Psoas muscle (tissue), 8 donors: ENCODE measurements at places on chromosomes 11 and 22. TPM values are rescaled to one million over a fixed set of nuclear protein-coding genes. Genes with fewer than 3 reads are reported as not detected.

DNA sequence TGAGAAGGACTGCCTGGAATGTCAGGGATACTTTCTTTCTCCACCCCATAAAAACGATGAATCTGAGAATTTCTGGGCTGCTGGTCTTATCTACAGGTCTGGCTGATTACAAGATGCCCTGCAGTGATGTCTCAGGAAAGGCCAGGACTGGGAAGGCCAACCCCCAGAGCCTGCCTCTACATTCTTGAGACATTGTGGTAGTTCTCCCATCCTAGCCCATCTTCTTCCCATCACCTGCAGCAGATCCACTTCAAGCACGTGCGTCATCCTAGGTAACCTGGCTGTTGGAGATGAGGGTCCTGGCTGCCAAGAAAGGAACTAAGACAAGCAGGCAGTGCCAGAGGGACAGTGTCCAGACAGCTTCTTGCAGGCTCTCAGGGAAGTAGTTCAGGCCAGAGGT, 44.1 kb upstream of the E2F8 start:
- no peak for DNase-seq
- no peak overlapping the region for H3K27ac ChIP-seq
- no peaks in the 10 kb centered on the region for H3K4me1 ChIP-seq

DNA sequence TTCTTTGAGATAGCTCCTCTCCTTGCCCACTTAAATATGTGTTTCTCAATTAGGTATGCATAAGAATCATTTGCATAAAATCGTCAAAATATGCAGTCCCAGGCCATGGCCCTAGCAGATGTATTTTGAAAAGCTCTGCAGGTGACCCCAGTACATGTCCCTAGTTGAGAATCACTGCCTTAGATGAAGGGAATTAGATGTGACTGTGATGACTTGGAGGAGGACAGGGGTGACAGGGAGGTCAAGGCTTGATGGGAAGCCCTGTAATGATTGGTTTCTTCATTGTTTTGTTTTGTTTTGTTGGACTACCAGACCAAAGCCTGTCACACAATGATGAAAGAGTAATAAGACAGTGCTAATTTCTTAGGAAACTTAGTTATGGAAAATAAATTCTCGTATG, 74.4 kb downstream of the TNRC6B start:
- H3K27ac ChIP-seq, result no peak overlapping the region
- no peaks in the 10 kb centered on the region for H3K27me3 ChIP-seq
- no peaks in the 10 kb centered on the region for H3K36me3 ChIP-seq
- no peak for DNase-seq

- no peak for DNase-seq
- no peak overlapping the region for H3K27ac ChIP-seq
- no peaks in the 10 kb centered on the region for H3K27me3 ChIP-seq
- H3K4me1 ChIP-seq, result peaks cover 12% of the 10 kb centered on the region
- no peaks in the 10 kb centered on the region for H3K36me3 ChIP-seq
Observed at GRCh38 chr11:69293087-69293486, 868 bp upstream of the MYEOV start.

GRCh38 chr11:127806501-127806900, 780.9 kb downstream of the ETS1 start:
- no peaks in the 10 kb centered on the region for H3K27me3 ChIP-seq
- H3K4me1 ChIP-seq, result no peaks in the 10 kb centered on the region
- no peaks in the 10 kb centered on the region for H3K36me3 ChIP-seq
- no peak for DNase-seq

DNA sequence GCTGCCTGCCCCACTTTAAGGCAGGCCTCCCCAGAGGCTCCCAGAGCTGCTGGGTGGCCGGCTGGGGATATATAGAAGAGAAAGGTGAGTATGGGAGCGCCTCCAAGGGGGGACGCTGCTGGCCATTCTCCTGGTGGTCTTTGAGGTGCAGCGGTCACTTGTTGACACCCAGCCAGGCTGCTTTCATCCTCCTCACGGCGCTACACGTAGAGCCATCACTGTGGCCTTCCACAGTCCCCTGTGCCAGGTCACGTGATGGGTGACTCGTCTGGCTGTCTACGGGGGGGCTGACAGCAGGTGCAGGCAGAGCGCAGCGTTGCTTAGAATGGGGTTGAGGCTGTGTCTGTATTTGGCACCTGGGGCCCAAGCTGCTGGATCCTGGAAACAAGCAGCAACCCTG, 1.9 kb downstream of the ACR start:
- no peaks in the 10 kb centered on the region for H3K36me3 ChIP-seq
- H3K4me1 ChIP-seq, result no peaks in the 10 kb centered on the region
- DNase-seq, result no peak
- H3K4me3 ChIP-seq, result no peak overlapping the region
- H3K27me3 ChIP-seq, result peaks cover 11% of the 10 kb centered on the region
- H3K27ac ChIP-seq, result no peak overlapping the region

GRCh38 chr22:35599364-35599763, 17.8 kb downstream of the MB start:
- H3K4me1 ChIP-seq, result peaks cover 58% of the 10 kb centered on the region
- H3K27me3 ChIP-seq, result no peaks in the 10 kb centered on the region
- no peak for DNase-seq
- no peaks in the 10 kb centered on the region for H3K36me3 ChIP-seq
- no peak overlapping the region for H3K4me3 ChIP-seq

DNA sequence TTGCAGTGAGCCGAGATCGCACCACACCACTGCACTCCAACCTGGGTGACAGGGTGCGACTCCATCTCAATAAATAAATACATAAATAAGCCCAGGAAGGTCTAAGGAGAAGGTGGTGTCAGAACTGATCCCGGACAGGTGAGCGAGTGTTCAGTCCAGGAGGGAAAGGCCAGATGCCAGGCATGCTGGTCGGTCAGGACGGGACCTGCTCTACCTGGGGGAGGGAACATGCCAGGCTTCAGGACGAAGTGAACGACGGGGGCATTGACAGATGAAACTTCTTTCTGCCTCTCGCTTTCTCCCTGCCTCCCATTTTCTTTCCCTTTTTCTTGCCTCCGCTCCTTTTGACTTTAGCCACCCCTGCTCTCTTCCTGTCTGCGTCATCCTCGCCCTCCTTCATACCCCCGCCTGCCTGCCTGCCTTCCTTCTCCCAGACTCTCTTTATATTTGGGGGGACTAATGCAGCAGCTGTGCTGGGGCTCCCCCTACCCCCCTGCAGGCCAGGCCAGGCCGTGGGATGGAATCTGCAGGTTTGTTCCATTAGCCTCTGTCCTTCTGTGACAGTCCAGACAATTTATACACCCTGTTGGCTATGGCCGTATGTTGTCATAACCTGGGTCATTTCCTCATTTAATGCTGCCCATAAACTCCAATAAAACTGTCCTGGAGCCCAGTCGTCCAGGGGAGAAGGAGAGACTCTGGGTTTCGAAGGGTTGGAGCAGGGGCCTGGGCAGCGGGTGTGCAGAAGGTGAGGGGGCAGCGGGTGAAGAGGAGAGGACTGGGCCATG, 209.2 kb upstream of the TBCEL start:
- H3K27ac ChIP-seq, result no peak overlapping the region
- H3K36me3 ChIP-seq, result no peaks in the 10 kb centered on the region
- H3K4me3 ChIP-seq, result no peak overlapping the region
- no peak for DNase-seq
- peaks cover 8% of the 10 kb centered on the region for H3K27me3 ChIP-seq

DNA sequence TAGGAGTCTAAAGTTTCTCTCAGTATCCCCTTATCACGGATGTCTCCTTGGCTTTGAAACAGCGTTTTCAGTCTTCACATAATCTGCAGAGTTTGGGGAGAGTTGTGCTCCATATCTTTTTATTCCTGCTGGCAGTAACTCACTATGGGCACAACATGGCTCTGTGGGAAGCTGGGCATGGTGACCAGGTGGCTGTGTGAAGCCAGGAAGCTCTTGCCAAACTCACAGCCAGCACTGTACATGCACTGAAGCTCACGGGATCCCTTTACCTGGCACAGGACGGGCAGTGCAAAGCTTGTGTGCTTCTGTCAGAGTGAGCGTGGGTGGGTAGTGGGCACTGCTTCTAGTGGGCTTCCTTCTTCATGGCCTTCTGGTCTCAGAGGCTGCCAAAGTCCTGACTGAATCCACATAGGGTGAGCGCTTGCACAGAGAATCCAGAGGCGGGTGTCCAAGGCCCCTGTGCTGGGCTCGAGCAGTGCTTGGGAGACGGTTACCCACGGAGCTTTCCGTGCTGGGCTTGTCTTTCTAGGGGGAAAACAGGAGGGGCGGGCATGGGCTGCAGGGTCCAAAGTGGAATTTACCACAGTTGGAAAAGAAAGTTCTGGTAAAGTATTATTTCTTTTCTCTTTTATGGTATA, 10.8 kb upstream of the KDM4E start:
- H3K4me1 ChIP-seq, result no peaks in the 10 kb centered on the region
- H3K27ac ChIP-seq, result no peak overlapping the region
- no peak for DNase-seq
- peaks cover 4% of the 10 kb centered on the region for H3K27me3 ChIP-seq
- no peaks in the 10 kb centered on the region for H3K36me3 ChIP-seq

GRCh38 chr11:69204246-69204940, 48.7 kb downstream of the SMIM38 start:
- no peak for DNase-seq
- H3K4me3 ChIP-seq, result no peak overlapping the region
- no peaks in the 10 kb centered on the region for H3K4me1 ChIP-seq
- no peak overlapping the region for H3K27ac ChIP-seq

DNA sequence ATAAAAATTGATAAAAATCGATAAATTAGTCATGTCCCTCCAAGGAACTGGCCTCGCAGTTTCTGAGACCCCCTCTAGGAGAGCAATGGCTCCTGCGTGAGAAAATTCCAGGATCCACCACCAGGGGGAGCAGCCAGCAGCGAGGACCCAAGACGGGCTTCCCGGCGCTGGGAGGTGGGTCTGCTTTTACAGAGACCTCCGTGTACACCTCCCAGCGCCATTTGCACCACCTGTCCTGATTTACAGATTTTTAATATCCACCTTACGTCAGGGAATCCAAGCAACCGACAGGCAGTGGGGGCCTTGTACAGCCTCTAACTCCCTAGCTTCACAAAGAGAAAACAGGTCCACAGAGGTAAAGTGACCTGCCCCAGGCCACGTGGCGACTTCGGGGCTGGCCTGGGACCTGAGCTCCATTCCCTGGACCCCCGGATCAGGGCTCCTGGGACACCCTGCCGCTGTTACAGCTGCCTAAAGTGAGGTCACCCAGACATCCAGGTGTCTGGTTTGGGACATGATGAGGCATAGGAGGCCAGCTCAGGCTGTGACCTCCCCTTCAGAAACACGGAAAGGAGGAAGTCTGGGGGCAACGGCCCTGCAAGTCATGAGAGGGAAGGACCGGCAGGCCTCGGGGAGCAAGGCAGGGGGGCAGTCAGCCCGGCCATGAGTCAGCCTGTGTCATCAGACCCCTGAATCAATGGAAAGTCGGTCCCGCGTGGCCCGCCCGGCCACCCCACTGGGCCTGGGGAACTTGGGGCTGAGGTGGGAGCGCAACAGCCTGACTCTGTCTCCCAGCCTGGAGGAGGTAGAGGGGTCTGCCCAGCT, 3.5 kb downstream of the OSM start:
- H3K27ac ChIP-seq, result no peak overlapping the region
- H3K27me3 ChIP-seq, result no peaks in the 10 kb centered on the region
- no peaks in the 10 kb centered on the region for H3K4me1 ChIP-seq
- peak overlapping the region; percentile 37 for H3K4me3 ChIP-seq
- peak; percentile 85 for DNase-seq
- no peaks in the 10 kb centered on the region for H3K36me3 ChIP-seq

GRCh38 chr22:39469681-39470450, 13.1 kb downstream of the MGAT3 start:
- H3K36me3 ChIP-seq, result no peaks in the 10 kb centered on the region
- no peak for DNase-seq
- H3K27ac ChIP-seq, result no peak overlapping the region
- H3K27me3 ChIP-seq, result no peaks in the 10 kb centered on the region

DNA sequence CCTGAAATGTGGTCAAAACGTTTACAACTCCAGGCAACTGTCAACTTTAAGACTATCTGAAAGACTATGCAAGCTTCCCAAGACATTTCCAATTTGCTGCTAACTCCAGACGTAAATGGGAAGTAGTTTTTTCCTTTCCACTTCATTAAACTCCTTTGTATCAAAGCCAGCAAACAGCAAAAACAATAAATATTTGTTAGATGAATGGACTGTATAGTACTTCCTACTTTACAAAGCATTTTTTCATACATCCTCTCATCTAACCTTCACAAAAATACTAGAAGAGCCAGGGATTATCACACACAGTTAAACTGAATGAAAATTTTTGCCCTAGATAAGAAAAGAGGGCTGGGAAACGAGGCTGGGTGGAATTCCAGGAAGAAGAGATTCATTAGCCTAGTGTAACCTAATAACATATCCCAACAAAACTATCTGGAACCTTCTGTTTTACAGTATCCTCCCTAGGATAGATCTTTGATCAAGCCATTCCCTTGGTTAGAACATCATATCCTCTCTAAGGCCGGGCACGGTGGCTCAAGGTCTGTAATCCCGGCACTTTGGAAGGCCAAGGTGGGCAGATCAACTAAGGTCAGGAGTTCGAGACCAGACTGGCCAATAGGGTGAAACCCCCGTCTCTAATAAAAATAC, 10.4 kb downstream of the NUP98 start:
- no peaks in the 10 kb centered on the region for H3K27me3 ChIP-seq
- peaks cover 37% of the 10 kb centered on the region for H3K4me1 ChIP-seq
- no peak for DNase-seq
- no peak overlapping the region for H3K27ac ChIP-seq

DNA sequence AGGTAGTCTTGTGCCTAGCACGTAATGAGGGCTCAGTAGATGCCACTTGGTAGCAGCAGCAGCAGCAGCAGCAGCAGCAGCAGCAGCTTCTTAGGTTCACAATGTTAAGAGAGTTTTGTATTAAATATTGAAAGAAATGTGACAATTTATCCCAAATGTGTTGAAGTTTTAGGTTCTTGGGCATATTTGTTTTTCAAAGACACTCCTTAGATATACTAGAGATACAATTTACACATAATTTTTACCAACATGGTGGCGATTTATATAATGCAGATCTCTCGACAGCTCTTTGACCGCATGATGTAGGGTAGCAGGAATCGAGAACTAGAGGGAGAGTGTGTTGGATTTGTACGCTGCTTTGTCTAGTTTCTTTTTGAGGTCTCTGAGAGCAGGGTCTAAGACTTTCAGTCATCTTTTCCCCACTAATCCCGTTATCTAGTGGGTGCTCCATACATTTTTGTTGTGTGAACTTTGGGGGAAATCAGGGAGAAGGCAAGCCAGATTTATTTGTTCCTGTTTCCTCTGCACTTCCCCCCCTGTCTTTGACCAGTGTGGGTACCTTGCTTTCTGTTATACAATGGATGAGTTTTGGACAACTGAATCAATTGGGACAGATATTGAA, 1.4 kb downstream of the FDX1 start:
- no peak for DNase-seq
- H3K4me3 ChIP-seq, result peak overlapping the region; percentile 87
- H3K36me3 ChIP-seq, result no peaks in the 10 kb centered on the region
- peaks cover 47% of the 10 kb centered on the region for H3K4me1 ChIP-seq
- H3K27me3 ChIP-seq, result no peaks in the 10 kb centered on the region

- no peak for DNase-seq
- no peak overlapping the region for H3K27ac ChIP-seq
- H3K27me3 ChIP-seq, result no peaks in the 10 kb centered on the region
- H3K36me3 ChIP-seq, result no peaks in the 10 kb centered on the region
- H3K4me3 ChIP-seq, result no peak overlapping the region
- no peaks in the 10 kb centered on the region for H3K4me1 ChIP-seq
Observed at GRCh38 chr22:36086629-36087254, 58.1 kb upstream of the RBFOX2 start.

TREH gene
- total RNA-seq, result not detected

TP53AIP1 gene
- total RNA-seq, result not detected

TRIM49 gene
- not detected for total RNA-seq

INPPL1 gene
- total RNA-seq, result 90.7 TPM

OR8D1 gene
- not detected for total RNA-seq

CCDC82 gene
- 8.5 TPM for total RNA-seq

PTGDR2 gene
- 1.2 TPM for total RNA-seq
